ENCODE measurements at places on chromosomes 2 and 18.

GRCh38 chr18:50398947-50399346 is 24.1 kb downstream of the SKA1 start:
- DNase-seq, result no peak

DNA sequence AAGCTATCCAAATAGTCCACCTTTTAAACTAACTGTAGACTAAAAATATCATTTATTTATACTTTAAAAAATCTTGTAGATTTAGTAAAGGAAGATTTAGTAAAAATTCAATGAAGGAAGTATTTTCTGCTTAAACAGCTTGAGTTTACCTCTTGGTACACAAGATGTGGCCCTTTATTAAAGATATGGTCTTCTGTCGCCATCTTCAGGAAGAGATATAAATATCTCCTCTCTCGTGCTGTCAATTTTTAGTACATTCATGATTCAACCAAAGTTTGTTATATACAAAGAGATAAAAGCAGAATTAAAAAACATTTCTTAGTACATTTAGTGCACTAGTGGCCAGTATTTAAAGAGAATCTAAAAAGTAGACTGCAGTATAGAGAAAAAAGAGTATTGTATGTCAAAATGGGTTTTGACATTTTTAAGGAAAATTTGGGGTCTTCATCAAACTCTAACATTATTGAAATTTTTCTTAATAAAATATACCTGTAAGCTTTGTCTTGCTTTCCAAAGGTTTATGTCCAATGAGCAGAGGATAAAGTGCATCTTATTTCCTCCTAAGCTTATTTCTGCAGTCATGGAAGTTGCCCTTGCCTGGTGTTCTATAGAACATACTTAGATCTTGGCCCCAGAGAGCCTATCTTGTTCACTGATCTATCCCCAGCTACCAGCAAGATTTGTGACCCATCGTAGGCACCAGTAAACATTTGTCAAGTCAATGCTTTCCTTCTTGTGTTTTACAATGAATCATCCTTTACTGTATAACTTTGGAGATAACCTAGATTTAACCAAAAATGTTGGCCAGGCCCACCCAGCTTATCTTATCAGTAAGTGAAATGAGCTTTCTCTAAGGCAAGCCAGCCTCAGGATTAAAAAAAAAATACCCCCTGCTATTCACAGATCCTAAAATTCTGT is 18.5 kb upstream of the EML6 start:
- no peak for DNase-seq

DNA sequence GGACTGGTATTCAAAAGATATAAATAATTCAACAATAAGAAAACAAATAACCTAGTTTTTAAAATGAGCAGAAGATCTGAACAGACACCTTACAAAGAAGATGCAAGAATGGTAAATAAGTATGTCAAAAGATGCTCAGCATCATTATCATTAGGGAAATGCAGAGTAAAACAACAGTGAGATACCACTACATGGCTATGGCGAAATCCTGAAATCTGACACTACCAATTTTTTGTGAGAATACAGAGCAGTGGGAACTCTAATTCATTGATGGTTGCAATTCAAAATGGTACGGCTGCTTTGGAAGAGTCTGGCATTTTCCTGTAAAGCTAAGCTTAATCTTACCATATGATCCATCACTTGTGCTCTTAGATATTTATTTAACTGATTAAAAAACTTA is 151.8 kb downstream of the UBR3 start:
- no peak for DNase-seq

GRCh38 chr2:145076085-145076484 is 556.2 kb upstream of the ZEB2 start:
- no peak for DNase-seq

DNA sequence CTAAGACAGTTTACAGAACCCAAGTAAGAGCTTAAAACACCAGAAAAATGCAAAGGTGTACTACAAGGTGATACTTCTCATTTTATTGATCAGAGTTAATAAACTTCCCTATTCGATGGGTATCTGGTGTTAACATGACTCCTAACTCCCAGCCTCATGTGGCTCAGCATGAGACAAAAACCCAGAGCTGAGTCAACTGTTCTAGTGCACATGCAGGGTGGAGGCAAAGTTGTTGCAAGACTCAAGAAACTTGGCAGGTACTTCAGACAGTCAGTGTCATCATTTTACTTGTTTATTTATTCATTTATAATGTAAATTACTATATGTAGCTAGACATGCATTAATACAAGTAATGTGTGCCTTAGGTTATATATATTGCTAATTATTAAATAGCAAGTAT is 216.6 kb upstream of the DSEL start:
- no peak for DNase-seq

- DNase-seq, result no peak
Measured at GRCh38 chr18:21904856-21905255, 164.3 kb downstream of the MIB1 start.

DNA sequence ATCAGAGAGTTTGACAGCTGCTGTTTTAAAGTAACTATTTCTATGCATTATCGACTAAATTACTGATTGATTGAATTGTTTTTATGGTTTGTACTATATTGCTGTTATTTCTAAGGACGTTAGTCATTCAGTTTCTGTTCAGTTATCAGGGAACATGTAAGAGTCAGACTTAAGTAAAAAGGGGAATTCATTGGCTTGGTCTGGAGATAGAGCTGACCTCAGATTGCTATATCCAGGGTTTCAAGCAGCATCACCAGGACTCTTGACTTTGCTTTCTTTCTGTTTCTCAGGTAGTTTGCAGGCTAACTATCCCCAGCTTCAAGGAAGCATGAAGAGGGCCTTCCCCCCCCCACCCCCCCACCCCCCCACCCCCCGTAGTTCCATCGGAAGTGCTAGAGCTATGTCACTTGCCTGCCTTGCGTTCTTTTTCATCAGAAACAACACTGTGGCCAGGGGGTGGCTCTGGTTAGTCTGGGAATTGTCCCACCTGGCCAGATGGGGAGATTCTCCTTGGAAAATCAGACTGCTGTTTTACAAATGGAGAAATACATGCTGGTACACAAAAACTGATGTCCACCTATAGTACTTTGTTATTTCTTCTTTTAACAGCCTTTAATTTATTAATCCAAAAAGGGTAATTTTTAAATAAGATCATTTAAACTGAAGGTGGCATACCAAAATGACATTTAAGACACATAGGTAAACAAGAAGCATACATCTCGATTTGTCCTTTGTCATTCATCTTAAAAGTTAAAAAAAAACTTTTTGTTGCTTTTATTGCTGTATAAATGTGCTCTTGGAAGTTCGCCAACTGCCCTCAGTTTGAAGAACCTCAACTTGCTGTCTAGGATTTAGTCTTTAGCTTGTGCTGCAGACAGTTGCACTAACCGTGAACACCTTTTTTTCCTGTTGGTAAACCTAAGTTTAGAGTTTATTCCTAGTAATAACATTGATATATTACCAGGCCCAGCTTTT is 9.4 kb downstream of the SMAD4 start:
- DNase-seq, result no peak

- no peak for DNase-seq
Measured at GRCh38 chr2:174780856-174781255, 16.6 kb upstream of the CHRNA1 start.

DNA sequence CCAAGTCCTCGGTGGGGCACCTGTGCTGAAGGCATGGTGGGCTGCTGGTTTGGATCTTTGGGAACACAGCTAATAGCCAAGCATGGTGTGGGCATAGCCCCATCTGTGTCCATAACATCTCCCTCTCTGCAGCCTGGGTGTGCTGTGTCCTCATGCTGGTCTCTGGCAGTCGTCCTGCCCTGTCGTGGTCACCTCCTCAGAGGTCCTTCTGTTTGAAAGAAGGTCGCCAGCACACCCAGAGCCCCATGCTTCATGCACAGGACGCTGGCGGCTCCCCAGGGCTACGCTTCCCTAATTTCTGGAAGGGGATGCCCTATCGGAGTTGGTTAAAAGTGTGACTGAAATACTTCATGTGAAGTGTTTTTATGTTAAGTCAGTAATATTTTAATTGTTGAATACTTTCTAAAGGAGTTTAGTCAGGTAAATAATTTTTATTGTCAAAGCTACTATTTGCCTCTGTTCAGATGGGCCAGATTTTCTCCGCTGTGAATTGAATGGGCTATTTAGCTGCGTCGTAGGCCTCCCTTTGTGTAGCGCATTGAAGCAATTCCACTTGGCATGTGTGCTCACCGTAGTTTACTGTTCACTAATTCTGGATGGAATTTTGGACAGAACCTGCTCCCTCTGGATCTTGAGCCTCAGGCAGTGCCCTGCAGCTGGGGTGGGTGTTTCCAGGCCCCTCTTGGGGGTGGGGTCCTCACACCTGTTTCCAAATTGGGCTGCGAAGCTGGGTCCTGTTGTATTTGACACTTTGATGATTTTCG is 81.9 kb downstream of the WDSUB1 start:
- DNase-seq, result no peak

- no peak for DNase-seq
Measured at GRCh38 chr2:62091471-62091870, 104.4 kb upstream of the B3GNT2 start.

GRCh38 chr2:172561270-172561669 is 5.4 kb downstream of the PDK1 start:
- DNase-seq, result no peak

- no peak for DNase-seq
Measured at GRCh38 chr2:69163109-69163508, 150.1 kb downstream of the ANTXR1 start.

DNA sequence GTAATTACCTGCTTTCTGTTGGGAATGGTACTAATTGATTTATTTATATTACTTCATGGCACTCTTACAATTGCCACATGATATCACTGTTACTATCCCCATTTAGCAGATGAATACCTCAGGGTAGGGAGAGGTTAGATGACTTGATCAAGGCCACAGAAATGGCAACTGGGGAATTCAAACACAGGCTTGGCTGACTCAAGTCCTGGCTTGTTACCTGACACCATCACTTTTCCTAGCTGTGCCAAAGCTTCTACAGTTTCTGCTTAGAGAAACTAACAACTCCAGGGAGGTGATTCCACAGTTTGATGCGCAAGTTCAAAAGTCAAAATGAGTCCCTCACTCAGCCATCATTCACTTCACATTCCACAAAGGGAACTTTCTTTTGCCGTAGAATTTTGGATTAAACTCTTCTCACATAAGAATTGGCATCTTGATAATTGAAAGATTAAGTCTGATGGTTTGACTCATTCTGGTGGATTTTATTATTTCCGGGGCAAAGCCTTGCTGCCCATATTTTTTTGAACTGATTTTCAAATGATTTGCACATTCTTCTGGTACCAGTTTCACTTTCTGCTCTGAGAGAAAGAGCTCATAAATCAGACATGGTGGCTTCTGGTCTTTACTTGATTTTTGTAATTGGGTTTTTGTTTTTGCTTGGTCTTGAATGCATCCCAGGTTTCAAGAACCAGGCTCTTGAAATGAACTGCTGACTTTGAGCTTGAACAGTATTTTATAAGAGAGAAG is 656.8 kb downstream of the BCL11A start:
- no peak for DNase-seq

GRCh38 chr2:74576863-74577229 is 22.3 kb downstream of the DOK1 start:
- no peak for DNase-seq

- DNase-seq, result no peak
Measured at GRCh38 chr18:32056613-32057358, 34.9 kb upstream of the RNF138 start.

- DNase-seq, result no peak
Measured at GRCh38 chr2:187614756-187615155, 60.5 kb upstream of the TFPI start.
